Substantia nigra (tissue), 51 donors: ENCODE measurements at places on chromosomes 12 and 14.

- no peak for DNase-seq
Observed at GRCh38 chr14:92982956-92983355, 60.0 kb downstream of the CHGA start.

DNA sequence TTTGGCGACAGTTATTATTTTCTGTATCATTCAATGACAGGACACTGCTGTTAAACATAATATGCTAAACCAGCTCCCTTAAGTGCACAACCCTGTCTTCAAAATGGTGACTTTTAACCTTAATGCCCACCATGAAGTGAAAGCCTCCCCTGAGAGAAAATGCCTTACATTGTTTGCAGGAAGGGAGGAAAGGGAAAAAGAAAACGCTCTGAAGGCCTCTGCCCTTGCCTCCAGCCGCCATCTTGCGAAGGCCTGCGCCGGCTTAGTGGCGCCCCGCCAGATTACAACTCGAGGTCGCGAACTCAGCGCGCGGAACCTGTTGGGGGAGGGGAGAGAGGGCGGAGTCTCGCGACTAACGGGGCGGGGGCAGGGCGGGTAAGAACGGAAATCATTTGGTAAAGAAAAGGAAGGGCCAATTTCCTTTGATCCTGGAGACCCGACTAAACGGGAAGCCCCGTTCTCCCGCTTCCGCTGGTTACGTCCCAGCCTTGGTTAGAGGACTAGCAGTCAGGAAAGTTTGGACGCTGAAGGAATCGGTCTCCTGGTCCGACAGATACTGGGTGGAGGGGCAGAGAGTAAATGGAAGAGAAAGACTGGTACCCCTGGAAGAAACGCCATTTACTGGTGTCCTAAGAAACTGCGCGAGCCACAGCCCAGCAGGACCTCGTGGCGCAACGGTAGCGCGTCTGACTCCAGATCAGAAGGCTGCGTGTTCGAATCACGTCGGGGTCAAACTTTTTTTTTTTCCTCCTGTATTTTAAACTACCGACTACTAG is 11.6 kb upstream of the TMPO start:
- DNase-seq = peak; percentile 84

DNA sequence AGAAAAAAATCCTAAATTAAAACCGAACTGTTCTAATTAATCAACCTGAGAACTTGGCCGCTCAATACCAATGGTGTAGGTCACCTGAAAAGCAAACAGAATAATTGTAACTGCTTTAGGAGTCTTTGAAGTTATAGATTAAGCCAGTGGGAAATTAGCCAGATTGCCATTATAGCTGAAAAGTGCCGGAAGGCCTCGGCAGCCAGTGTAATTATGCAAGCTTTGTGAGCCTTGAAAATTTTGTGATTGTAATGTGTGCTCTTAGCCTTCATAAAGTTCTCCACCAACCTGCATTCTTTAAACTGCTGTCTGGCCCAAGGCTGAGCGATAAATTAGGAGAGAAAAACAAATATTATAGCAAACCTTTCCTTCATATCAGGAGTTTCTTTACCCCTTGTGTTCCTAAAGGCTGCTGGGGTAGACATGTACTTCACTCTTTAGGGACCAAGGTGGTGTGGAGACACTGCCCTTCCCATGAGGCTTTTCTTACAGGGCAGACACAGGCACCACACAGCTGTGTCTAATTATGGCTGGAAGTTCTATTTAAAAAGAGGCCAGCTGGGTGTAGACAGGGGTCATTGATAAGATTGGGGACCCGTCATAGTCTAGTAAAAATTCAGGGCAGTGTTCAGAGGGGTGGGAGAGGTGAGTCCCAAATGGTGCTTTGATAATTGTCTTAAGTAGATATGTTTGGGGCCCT is 991.2 kb downstream of the FLRT2 start:
- no peak for DNase-seq

DNA sequence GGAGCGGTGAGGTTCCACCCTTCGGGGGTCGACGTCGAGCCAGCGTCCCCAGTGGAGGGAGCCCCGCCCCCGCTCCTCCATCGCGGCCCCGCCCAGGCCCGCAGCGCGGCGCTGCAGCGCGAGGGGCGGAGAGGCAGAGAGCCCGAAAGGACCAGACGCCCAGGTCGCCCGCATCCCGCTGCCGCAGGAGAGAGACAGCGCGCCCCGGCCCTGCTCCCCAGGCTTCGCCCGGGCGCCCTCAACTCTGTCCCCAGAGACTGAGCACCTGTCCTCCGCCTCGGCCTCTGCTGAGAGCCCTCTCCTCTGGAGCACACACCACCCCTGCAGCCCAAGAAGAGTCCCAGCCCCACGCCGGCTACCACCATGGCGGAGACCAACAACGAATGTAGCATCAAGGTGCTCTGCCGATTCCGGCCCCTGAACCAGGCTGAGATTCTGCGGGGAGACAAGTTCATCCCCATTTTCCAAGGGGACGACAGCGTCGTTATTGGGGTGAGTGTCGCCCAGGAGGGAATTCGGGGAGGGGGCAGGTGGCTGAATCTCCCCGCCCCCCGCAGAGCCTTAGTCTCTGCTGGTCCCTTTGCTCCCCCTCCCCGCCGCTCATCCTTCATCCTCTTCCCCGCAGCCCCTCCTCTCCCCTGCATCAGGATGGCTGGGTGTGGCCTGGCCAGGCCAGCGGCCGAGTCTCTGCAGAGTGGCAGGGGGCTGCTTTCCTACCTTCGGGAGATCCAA is at the start of gene KIF5A:
TSS of gene KIF5A (plus strand) at position 136 of the 732 bp plus-strand sequence. CDS start at position 364, 228 bp downstream.
- peak; percentile 25 for DNase-seq

GRCh38 chr12:101414533-101415119 is 7.1 kb upstream of the ARL1 start:
- no peak for DNase-seq

DNA sequence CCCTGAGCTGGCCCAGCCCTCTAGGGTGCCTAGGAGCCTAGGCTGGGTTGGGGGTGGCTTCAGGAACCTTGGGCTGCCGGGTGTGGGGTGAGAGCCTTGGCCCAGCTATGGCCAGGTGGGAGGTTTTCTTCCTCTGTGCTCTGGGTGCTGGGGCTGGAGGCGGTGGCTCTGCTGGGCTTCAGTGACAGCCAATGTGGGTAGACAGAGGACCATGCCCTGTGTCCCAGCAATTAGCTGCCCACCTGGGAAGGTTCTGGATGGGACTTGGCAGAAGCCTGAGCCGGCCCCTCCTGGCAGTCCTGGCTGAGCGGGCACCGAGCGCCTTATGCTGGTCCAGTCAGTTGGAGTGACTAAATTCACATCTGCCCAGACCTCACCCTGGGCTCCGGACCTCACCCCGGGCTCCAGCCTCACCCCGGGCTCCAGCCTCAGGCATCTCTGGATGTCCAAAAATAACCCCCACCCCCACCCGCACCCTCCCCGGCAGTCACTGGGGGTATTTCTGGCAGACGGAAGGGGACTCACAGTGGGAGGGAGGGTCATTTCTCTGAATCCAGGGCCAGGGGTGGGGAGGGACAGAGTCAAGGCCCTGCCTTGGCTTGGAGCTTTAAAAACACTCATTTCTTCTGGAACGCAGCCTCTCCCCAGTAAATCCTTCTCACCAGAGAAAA is 46.9 kb downstream of the CYP46A1 start:
- no peak for DNase-seq

GRCh38 chr12:123075087-123075645 is 75.7 kb downstream of the PITPNM2 start:
- DNase-seq = no peak

- DNase-seq = no peak
Observed at GRCh38 chr12:56995201-56995929, 11.0 kb downstream of the ZBTB39 start.

DNA sequence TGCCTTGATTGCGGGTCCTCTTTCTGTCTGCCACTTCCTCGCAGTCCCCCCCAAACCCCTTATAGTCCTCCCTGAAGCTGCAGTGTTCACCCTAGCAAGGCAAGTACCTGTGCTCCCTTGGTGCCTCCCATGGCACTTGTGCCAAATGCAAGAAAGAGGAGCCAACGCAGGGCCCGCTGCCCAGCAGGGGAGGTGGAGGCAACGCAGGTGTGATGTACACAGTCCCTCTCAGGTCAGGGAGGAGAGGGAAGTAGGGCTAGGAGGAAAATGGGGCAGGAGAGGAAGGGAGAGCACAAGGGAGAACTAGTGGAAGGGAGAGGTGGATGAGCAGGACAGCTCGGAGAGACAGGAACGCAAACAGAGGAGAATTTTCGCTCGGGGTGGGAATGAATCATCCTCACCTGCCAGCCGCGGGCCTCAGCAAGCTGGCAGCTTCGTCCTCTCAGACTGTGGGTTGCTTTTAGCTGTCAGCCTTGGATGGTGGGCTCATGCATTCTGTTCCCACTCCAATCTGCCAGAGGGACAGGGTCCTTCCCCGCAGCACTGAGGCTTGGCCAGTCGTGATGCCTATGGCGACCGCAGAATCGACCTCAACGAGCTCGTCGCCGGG is 357.0 kb downstream of the CACNA1C start:
- no peak for DNase-seq

GRCh38 chr14:20375471-20375870 is 32.0 kb downstream of the PARP2 start:
- no peak for DNase-seq

GRCh38 chr12:68225576-68226476 is at the start of gene IL26:
IL26 (minus strand) TSS chr12:68225810; CDS start chr12:68225756, 54 bp downstream.
- DNase-seq = no peak

- no peak for DNase-seq
Observed at GRCh38 chr14:75881994-75882393, 99.8 kb downstream of the TGFB3 start.

DNA sequence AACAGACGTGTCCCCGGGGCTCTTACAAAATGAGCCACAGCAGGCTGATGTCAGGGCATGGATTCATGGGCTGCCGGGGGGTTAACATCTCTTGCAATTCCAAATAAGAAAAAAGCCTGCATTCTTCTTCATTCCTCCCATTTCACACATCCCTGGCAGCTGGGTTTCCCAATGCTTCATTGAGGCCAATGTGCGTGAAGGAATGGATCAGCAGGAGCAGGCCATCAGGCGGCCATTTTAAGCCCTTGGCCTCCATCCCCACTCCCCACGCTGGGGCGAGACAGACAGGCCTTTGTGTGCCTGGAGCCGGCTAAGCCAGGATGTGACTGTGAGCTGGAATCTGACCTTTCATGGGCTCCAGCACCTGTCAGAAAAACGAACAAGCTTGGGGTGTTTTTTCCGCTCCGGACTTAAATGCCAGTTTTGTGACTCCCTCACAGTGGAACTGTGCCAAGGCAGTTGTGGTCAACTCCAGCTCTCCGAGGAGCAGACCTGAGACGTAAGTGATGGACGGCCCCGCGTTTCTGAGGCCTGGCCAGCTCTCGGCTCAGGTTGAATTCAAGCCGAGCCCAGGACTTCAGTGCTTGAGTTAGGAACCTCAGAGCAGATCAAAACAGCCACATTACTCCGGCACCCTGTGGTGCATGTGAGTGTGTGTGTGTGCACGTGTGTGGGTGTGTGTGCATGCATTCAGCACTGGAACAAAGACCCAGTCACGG is 133.1 kb downstream of the TMEM30B start:
- DNase-seq = peak; percentile 46

DNA sequence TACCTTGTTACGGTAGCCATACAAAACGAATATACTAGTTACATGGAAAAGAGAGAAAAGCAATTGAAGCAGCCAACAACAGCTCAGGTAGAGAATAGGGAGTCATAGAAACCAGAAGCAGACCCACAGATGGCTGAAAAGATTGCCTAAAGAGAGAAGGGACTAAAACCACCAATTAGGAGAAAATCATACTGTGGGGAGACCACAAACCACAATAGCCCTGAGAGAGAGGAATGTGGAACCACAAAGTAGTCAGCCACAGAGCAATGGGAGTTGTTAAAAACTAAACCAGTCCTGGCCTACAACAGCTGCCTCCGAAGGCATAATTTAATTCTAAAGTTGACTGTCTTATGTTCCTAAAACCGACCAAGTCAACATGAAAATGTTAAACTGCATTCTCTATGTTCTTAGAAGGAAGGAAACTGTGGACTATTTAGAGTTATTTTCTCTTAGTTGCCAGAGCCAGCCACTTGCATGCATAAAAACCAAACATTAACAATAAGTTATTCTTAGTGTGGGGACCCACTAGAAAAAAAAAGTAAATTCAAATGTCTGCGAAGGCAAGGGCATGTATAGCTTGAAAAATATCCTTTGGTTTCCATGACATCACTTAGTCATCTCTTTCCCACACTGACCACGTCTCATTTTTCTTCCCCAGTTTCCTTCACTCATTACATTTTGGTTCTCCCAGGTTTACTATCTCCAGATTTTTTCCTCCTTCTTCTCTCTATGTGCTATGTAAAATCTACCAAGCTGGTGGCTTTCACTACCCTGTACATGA is 398.1 kb downstream of the NOVA1 start:
- DNase-seq = no peak

DNA sequence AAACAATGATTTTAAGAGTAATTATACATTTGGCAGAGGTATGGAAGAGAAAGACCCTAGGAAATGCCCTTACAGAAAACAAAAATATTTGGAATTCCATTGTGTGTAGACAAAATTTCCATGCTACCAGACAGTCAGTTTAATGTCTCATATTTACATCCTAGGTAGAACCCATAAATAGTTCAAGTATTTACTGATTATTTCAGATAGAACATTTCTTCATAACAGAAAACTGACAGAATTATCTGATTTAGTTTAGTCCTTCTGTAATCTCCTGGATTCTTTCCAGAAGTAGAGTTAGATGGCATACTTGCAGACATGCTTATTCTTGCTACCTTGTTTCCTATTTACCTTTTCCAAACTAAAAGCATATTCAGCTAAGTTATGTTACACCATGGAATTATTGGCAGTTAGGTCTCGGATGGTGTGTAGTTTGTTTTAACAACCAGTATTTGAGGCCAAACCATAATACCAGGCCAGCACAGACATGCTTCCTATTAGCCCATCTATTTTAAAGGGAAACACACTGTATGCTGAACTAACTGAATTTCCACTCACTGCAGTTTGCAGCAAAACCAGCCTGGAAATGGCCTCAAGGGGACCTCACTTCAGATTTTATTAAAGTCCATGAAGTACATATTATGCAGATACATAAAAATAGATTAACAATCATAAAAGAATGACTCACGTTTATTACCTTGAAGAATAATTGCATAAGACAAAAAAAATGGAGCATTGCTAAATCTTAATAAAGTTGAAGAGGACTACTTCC is 126.6 kb upstream of the LRIG3 start:
- no peak for DNase-seq

- no peak for DNase-seq
Observed at GRCh38 chr12:95532851-95533250, 18.4 kb downstream of the USP44 start.
